Chondrocyte (in vitro differentiated cells): ENCODE measurements at places on chromosomes 1 and 21. TPM values are rescaled to one million over a fixed set of nuclear protein-coding genes. Genes with fewer than 3 reads are reported as not detected.

MORC3 gene
- 21.0 to 24.4 TPM (median 23.1 TPM) in 3 replicates for total RNA-seq

LRRC38 gene
- not detected in 3 replicates for total RNA-seq

ARMH1 gene
- total RNA-seq: 1.3 to 2.1 TPM (median 1.7 TPM) in 3 replicates

KRTAP7-1 gene
- total RNA-seq: not detected in 3 replicates

FOXJ3 gene
- 26.3 to 30.9 TPM (median 29.2 TPM) in 3 replicates for total RNA-seq

CHD5 gene
- 0.23 to 1.0 TPM (median 0.42 TPM) in 3 replicates for total RNA-seq

COL11A1 gene
- 1,010 to 1,354 TPM (median 1,042 TPM) in 3 replicates for total RNA-seq

OR6K3 gene
- total RNA-seq: not detected in 3 replicates

DYNLT5 gene
- total RNA-seq: not detected in 3 replicates
